ENCODE measurements at places on chromosomes 4 and X.

DNA sequence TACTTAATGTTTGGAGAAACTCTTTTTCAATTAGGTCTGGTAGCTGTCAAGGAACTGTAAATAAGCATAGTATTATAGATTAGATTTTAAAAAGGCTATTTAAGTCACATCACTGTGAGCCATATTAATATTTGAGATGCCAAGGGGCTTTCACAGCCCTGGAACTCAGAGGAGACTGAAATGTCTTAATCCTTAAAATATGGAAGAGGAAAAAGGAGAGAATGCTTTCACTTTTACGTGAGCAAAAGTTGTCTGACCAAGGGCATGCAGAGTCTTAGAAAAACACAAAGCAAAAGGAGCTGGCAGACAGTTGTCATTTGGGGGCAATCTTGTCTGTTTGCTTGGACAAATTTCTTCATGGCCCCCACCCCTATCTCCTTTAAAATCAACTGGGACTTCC lies 253.2 kb upstream of the IGFBP7 start:
- no peak for DNase-seq

GRCh38 chrX:54509400-54509799 lies 13.4 kb upstream of the FGD1 start:
- DNase-seq, result no peak

GRCh38 chr4:6390356-6390755 lies 82.1 kb downstream of the PPP2R2C start:
- no peak for DNase-seq

- DNase-seq, result no peak
These were observed 7.1 kb upstream of the BST1 start for GRCh38 chr4:15695729-15696128.

GRCh38 chr4:185343726-185344581 lies 51.8 kb downstream of the LRP2BP start:
- DNase-seq, result no peak

DNA sequence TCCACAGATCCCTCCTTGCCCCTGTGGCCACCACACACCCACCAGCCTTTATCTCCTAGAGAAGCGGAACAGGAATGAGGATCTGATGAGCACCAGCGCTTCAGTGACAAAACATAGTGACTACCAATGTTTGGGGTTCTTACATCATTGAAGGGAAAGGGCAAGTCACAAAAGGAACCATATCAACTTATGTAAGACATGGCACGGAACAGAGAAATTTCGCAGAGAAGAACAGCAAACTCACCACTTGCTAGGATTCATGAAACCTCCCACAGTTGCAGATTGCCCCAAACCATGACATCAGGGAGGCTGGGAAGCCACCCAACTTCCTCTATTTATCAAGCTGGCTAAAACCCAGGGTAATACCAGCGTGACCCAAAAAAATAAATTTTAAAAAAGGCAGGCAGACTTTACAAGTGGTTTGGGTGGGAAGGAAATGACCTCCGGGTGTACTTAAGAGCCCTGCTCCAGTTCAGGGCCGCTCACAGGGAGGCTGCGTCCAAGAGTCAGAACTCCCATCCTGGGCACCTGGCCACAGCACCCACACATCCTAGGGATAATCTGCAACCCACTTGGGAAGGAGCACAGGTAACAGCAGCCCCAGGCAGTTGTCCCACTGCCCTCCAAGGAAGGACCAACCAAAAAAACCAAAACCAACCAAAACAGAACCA lies 36.0 kb downstream of the ADGRG2 start:
- DNase-seq, result no peak

- peak; percentile 15 for DNase-seq
These were observed 29.6 kb downstream of the TEX11 start for GRCh38 chrX:70878902-70879301.

GRCh38 chr4:173370130-173370476 lies 651 bp upstream of the SAP30 start:
- DNase-seq, result peak; percentile 72

DNA sequence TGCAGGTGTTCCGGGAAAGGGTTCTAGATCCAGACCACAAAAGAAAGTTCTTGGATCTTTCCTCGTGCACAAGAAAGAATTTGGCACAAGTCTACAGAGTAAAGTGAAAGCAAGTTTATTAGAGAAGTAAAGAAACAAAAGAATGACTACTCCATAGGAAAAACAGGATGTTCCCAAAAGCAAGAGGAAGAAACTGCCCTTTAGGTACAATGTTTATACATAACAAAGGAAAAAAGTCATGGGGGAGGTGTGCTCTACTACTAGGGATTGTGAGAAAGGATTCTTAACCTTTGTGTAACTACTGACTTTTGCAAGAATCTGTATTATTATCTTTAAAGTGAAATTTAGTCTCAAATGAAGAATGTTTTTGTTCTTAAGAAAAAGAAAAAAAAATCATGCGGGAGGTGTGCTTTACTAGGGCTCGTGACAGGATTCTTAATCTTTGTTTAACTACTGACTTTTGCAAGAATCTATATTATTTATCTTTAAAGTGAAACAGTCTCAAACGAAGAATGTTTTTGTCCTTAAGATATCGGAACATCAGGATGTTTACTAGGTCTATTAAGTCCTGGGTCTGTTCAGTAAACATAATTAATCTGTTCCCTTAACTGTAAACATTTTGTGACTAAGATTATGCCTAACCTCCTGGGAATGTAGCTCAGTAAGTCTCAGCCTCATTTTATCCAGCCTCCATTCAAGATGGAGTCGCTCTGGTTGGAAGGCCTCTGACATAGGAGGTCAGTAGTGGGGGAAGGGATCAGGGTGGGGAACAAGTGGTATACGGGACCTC lies 110.4 kb upstream of the BEND4 start:
- DNase-seq, result no peak

DNA sequence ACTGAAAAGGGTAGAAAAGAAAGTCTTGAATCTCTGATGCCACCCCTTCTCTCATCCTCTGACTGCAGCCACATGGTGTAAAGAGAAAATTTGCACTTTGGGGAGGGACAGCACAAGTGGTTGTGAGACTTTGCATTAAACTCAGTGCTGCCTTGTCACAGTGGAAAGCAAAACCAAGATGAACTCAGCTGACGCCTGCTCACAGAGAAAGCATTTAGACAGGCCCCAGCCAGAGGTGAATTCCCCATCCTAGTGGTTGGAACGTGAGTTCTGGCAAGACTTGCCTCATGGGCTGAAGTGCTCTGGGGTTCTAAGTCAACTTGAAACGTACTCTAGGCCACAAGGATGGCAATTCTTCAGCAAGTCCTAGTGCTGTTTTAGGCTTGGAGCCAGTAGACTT lies 1101.4 kb downstream of the ADGRL3 start:
- no peak for DNase-seq

GRCh38 chr4:70306076-70306475 lies 28.7 kb upstream of the CABS1 start:
- DNase-seq, result no peak

GRCh38 chrX:84188320-84188834 lies 378 bp upstream of the RPS6KA6 start:
- no peak for DNase-seq

GRCh38 chr4:184891816-184892397 lies 66.1 kb upstream of the ACSL1 start:
- no peak for DNase-seq

DNA sequence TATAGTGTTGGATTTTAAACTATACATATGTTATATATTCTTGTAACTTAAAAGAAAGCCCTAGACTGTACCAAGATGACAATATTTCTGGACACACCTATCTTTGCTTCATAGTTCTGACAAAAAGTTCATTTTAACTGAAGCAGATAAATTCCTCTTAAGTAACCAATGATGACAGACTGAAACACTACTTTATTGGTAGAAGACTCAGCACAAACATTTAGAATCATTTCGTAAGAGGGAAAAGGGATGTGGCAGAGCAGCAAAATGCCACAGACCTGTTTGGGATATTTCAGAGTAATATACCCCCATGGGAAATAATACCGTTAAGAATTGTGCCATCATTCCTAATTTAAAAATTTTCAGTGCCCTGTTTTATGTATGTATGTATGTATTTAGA lies 56.2 kb downstream of the APOO start:
- no peak for DNase-seq

- no peak for DNase-seq
These were observed 1068.8 kb downstream of the ARAP2 start for GRCh38 chr4:35175487-35175886.

DNA sequence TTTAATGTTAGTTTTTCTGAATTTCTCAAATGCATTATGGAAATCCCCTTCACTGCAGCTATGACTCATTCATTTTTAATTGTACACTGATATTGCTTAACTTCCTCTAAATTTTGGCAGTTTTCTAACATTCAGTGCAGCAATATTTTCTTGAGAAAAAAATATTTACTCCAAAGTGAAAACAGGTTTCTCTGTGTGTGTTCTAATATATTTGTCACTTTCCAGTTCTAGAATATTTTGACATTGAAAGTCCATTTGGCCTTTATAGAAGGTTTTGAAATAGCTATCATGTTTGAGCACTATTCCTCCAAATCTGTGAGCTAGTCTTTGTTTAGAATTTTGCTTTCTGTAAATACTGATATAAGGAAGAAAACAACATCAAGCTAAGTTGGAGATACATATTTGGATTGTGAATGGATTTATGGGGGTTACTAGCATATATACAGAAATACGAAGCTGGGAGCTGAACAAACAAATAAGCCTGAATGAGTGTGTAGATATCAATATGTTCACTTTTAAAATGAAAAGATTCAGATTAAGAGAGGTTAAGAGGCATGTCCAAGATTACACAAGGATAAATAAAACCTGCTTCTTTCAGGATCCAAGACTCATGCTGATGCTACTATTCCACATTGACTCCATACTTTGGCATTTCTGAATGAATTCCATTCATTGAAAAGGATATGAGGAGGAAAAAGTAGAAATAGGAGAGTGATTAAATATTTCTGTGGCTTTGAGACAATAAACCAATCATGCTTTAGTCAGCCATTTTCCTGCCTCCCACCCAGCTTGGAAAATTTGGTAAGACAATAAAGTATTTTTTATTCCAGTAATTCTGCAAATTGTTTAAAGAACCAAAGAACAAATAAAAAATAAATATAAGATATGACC lies 57.3 kb upstream of the SLIT2 start:
- no peak for DNase-seq

GRCh38 chrX:110214684-110215083 lies 103.2 kb downstream of the AMMECR1 start:
- DNase-seq, result no peak

DNA sequence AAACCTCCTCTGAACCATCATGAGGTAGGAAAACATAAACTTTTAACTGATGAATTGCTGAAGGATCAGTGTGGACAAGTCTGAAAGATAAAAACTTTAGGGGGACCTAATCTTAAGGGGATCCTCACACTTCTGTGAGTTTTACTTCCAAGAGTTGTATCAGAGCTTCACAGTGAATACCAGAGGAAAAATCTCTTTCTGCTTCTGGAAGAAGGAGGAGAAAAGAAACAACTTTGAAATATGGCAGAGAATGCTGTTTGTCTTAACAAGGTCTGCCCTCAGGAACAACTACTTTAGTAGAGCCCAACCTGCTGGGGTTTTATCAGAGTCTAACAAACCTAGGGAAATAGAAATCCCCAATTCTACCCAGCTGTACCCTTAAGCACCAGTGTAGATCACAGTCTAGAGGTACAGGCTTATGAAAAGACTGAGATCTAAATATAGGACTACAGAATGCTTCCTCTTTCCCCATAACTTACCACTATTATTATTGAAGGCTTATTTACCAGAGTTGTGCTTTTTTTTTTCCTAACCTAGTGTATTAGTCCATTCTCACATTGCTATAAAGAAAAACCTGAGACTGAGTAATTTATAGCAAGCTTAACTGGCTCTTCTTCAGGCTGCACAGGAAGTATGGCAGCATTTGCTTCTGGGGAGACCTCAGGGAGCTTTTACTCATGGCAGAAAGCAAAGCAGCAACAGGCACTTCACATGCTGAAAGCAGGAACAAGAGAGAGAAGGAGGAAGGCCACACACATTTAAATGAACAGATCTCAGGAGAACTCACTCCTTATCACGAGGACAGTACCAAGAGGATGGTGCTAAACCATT lies 167.9 kb downstream of the CAMK2D start:
- DNase-seq, result no peak

- no peak for DNase-seq
These were observed 116.6 kb upstream of the FAT1 start for GRCh38 chr4:186840222-186840701.

- DNase-seq, result peak; percentile 83
These were observed 27.2 kb downstream of the NOP14 start for GRCh38 chr4:2935762-2936743.

DNA sequence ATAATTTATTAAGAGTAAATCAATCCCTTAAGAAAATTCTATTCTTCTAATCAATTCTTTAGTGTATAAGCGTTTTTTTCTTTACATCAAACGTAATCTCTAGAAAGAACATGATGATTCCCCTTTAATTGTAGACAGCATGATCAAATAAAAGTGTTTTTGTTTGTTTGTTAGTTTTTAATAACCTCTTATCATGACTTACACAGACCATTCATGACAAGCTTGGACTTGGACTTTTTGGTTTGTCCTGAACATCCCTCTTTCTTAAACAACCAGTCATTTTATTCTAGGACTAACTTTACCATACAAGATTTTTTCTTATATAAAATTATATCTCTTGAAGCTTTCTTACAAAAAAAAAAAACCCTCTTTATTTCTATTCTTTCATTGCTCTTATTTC lies 344.6 kb upstream of the SPOCK3 start:
- DNase-seq, result no peak

- no peak for DNase-seq
These were observed 26.7 kb downstream of the PNMA6E start for GRCh38 chrX:153374426-153374825.

GRCh38 chr4:59597536-59598329 lies 1602.4 kb upstream of the ADGRL3 start:
- DNase-seq, result no peak

DNA sequence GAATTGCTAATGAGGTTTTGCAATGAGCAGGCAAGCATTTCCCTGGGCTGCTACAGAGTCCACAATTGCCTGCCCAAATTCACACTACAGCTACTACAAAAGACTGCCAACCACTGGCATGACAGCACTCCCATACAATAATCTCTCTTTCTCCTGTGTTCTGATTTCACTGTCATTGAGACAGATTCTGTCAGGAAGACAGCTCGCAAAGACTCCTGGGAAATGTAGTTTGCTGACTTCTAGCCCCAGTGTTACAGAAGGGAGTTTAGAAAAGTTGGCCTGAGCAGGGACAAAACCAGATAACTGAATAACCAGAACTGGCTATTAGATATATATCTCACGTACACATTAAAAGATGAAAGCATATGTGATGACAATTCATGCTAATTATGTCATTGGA lies 1231.3 kb upstream of the PRKX start:
- no peak for DNase-seq

DNA sequence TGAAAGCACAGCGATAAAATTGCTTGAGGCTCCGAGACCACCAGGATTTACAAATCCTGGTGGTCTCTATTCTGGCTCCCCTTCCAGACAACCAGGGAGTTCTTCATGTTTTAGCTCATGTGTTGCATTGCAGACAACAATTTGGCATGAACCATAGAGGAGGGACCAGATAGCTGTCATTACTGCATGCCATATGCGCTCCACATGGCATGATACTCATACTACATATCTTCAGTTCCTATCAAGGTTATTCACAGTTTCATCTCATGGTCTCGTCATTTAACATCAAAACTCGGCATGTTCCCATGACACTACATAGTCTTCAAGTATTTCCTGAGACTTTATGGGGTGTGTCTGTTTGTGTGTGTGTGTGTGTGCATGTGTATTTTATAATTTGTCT lies 220.3 kb downstream of the OR13H1 start:
- no peak for DNase-seq

Data from activated CD4-positive, alpha-beta memory T cell treated with anti-CD3 and anti-CD28 coated beads, Interleukin-2, amount 10 ng/mL, durations not matched to agents 7 days and 5 days (primary cell).